CD14-positive monocyte (primary cell): ENCODE measurements at places on chromosomes 1 and 21.

- peak; percentile 86 for DNase-seq
Observed at GRCh38 chr1:150578272-150579109, 919 bp downstream of the MCL1 start.

DNA sequence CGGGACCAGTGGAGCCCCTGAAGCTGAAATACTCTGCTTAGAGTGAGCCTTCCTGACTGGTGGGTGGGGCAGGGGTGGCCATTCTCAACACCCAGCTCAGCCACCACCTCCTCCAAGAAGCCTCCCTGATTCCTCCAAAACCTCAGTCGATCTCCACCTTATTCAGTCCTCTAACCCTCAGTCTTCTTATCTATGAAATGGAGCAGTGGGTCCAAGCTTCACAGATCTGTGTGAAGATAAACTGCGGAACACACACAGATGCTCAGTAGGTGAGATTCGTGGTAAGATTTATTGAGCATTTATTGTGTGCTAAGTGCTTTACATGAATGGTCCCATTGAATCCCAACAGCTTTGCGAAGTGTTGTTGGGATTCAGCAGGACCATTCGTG is 93.1 kb upstream of the RUNX3 start:
- DNase-seq, result no peak

- no peak for DNase-seq
Observed at GRCh38 chr1:175757381-175758015, 14.1 kb upstream of the TNR start.

DNA sequence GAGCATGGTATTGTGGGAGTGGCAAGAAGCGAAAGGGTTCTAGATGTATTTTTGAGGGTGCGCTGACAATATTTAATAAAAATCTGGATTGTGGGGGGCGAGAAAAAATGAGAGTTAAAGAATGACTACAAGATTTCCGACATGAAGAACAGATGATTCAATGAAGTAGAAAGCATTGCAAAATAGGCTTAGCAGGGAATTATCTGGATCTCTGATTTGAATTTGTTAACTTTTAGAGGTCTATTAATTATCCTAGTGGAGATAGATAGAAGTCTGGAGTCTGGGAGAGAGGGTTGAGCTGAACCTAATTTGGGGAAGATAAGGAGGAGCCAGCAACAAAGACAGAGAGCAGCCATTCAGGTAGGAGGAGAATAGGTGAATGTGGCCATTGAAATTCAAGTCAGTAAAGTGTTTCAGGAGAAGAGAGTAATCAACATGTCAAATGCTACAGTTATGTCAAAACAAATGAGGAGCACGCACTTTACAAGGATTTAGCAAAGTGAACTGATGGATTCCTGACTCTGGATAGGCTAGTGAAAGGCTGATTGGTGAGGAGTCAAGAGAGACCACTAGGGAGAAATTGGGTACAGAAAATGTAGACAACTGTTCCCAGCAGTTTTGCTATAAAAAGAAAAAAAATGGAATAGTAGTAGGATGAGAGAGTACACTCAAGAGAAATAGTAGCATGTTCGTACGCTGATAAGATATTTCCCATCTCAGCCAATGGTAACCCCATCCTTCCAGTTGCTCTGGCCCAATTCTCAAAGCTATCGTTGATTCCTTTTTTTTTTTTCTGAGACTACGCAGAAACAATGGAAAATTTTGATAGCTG is 393.2 kb upstream of the CXADR start:
- no peak for DNase-seq

DNA sequence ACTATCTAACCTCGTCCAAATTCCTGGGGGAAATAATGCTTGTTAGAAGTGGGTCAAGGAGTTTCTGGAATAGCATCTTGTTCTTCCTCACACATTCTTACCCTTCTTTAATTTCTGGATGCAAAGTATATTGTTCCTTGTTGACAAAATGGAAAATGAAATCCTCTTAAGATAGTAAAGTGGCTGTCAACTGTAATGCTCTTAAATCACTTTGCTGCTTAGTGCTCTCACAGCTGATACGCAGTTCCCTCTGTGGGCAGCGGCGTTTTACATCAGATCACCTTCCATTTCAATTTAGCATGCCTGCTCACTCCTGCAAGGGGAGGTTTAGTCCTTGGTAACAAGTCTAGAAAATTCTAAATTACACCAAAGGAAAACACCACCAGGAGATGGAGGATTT is 113.1 kb downstream of the DNM3 start:
- DNase-seq, result no peak

DNA sequence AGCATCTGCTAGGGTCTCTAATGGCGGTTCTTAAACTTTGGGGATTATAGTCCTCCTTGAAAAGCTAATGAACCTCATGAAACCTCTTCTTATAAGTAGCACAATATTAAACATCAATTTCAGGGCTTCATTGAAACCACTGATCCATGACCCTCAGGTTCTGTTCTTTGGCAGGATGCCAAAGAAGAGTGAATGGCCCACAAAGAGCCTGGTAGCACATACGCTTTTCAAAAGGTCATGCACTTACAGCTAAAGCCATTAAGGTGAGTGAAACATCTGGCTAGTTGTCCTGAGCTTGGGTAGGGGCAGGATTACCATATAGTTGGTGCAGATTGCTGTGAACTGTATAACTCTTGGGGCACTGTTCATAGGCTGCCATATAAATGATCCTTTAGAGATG is 42.3 kb downstream of the MDM4 start:
- DNase-seq, result no peak

GRCh38 chr1:246435421-246436041 is 71.5 kb downstream of the SMYD3 start:
- DNase-seq, result no peak

GRCh38 chr1:166840309-166841274 is 1.3 kb downstream of the POGK start:
- peak; percentile 25 for DNase-seq

GRCh38 chr1:44270686-44271628 is 57.7 kb downstream of the DMAP1 start:
- no peak for DNase-seq

GRCh38 chr1:206128196-206128595 is 11.0 kb upstream of the AVPR1B start:
- peak; percentile 18 for DNase-seq

- peak; percentile 93 for DNase-seq
Observed at GRCh38 chr1:53945433-53946251, at the start of gene IFT25. TSS of gene IFT25 (minus strand) at chr1:53945699. CDS start at chr1:53940082, 5,617 bp downstream.

DNA sequence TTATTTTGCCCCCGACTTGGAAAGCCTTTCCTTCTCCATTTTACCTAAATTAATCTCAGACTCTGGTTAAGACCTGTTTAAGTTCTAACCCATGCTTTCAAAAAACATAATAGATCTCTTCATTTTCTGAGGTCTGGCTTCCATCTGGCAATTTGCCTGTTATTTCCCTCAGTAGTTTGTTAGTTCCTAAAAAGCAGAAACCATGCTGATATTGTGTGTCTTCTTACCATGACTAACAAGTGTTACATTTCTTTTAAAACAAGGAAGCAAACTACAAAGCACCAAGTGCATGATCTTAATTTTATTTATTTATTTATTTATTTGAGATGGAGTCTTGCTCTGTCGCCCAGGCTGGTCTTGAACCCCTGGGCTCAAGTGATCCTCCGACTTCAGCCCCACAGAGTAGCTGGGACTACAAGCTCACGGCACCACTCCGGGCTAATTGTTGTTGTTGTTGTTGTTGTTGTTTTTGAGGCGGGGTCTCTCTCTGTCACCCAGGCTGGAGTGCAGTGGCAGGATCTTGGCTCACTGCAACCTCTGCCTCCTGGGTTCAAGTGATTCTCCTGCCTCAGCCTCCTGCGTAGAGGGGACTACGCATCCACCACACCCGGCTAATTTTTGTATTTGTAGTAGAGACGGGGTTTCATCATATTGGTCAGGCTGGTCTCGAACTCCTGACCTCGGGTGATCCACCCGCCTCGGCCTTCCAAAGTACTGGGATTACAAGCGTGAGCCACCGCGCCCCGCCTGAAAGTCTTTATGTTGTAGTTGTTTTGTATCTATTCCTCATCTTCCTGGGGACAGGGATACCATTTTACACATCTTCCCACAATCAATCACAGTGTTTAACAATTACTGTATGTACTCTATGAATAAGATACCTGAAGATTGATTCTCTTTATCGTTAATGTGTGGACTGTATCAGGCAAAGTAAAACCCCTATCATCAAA is 1.3 kb upstream of the PATJ start:
- DNase-seq, result peak; percentile 3

- no peak for DNase-seq
Observed at GRCh38 chr1:219666242-219666641, 53.3 kb upstream of the ZC3H11B start.

DNA sequence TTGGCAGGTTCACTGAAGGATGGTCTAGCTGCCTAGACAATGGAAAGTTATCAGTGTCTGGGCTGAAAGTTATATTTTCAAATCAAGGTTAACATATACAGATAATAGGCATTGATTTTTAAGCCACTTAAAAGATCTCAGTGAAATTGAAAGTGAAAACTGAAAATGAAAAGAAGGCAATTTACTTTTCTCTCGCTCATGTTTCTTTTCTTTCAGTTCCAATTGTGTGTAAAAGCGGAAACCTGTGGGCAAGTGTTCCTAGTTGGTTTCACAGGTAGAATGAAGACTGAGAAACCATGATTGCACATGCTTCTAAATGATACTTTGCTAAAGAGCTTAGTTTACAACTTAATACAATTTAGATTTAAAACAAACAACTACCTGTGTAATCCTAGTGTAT is 383.7 kb downstream of the ZP4 start:
- no peak for DNase-seq

- DNase-seq, result no peak
Observed at GRCh38 chr1:53578358-53578757, 119.2 kb downstream of the DMRTB1 start.

DNA sequence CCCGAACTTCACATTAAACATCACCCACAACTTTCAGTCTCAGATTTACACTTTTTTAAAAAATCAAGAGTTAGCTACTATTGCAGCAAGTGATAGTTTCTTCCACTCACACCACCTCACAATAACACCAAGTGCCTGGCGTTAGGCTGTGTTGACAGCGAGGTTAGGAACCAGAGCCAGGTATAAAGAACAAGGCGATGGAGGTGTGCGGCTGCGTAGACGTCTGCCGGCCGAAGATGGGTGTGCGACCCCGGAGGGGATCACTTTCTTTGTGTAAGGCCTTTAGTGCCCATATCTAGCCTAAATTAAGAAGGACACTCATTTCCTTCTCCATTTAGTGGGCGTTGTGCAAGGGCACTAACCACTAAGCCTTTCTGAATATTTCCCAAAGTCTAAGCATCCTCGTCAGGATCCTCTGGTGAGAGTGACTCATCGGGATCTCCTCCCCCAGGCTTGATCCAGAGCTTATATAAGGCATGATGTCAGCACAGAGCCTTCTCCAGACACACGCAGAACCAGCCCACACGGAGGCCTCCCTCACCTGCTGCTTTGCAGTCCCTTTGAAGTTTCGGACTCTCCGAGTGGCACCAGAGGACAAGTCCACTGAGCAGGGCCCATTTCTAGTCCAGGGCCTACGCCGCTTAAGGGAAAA is 11.8 kb downstream of the NHLH2 start:
- peak; percentile 92 for DNase-seq

GRCh38 chr1:31639543-31639942 is 5.1 kb downstream of the PEF1 start:
- DNase-seq, result peak; percentile 85

DNA sequence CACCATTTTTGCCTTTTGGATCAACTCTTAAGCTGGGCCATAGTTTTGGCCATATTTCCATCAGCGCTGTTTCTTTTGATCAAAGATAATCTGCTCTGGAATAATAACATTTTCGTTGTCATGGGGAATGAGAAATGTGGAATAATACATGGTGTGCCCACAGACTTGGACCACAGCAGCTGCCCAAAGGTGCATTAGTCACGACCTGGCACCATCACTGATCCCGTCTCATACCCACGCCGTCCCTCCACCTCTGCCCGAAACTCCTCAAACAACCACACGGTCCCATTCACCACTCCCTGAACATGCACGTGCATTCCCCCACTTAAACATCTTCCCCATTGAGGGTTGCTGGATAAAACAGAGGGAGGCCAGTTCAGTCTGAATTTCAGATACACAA is 76.9 kb downstream of the SLC66A1 start:
- DNase-seq, result no peak

DNA sequence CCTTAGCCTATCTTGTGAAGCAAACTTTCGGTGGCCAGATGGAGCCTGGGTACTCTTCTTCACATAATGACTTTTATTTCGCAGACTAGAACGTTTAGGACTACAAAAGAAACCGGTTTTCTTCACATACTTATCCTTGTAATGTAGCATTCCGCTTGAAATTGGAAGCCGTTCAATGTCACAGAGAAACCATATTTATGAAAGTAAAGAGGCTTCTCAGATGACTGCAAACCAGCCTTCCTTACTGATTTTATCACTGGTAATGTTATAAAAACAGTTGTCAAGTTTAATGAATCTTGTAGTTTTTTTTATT is 94.1 kb downstream of the PPIAL4G start:
- DNase-seq, result no peak

DNA sequence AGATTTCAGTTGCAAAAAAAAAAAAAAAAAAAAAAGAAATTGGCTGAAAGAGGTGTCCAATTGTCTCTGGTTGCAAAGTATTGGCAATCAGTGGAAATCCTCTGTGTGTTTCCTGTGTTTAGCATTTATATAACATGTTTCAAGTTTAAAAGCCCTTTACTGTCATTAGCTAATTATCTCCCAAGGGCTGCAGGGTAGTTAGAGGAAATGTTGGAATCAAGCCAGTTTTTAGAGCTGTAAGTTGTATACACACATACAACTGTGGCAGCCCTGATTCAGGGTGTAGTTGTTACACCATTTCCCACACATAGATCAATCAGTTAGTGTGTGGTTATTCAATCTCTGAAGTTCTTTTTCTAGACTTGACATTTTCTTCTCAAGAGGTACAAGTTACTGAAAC is 8.9 kb upstream of the ZNF326 start:
- no peak for DNase-seq

GRCh38 chr1:151823175-151823574 is 8.4 kb downstream of the RORC start:
- DNase-seq, result no peak

GRCh38 chr1:87867626-87868025 is 538.9 kb downstream of the LMO4 start:
- DNase-seq, result no peak

GRCh38 chr1:20604678-20605077 is 15.8 kb downstream of the CDA start:
- DNase-seq, result peak; percentile 76

GRCh38 chr1:209755926-209756614 is at the start of gene TRAF3IP3:
TSS of gene TRAF3IP3 (plus strand) at chr1:209756053. CDS start at chr1:209760040, 3,987 bp downstream.
- DNase-seq, result peak; percentile 85

GRCh38 chr1:246617156-246617555 is 50.9 kb downstream of the CNST start:
- DNase-seq, result no peak

GRCh38 chr1:169078163-169078883 is 28.2 kb upstream of the ATP1B1 start:
- no peak for DNase-seq

GRCh38 chr1:157960773-157961172 is 32.7 kb upstream of the KIRREL1 start:
- no peak for DNase-seq

DNA sequence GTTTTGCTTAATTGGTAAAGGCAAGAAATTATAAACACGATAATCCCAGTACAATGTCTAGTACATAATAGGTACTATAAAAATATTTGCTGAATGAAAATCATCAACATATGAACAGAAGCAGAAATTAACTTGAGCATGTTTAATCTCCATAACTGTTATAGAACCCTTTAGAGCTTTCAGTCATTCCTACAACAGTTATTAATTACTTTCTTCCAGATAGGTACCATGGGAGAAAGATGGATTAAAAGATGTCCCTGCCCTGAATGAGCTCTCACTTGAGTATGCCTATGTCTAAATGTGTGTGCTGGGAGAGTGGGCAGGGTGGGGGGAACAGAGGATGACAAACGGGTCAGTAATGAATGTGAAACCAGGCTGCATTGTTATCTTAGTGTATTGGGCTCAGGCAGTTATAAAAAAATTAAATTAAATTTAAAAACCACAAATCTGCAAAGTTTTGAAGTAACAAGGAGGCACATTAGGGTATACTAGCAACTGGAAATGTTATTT is 2.4 kb downstream of the EPS15 start:
- DNase-seq, result no peak
